ENCODE measurements at places on chromosomes 5 and 9. TPM values are rescaled to one million over a fixed set of nuclear protein-coding genes. Genes with fewer than 3 reads are reported as not detected.

The OTULINL gene
- total RNA-seq = 1.3 TPM

The PCSK5 gene
- 16.5 TPM for total RNA-seq

The CCNJL gene
- total RNA-seq = 8.2 TPM

The PDZD2 gene
- 2.3 TPM for total RNA-seq

The ADAMTS13 gene
- 8.8 TPM for total RNA-seq

The TGFBR1 gene
- total RNA-seq = 56.7 TPM

The SHOC1 gene
- total RNA-seq = not detected

The DMRTA1 gene
- total RNA-seq = 0.18 TPM

All from osteocyte (in vitro differentiated cells).